Activated CD4-positive, alpha-beta T cell treated with anti-CD3 and anti-CD28 coated beads, Interleukin-2, amount 50 U/mL, for 16 hours (primary cell): ENCODE measurements at places on chromosomes 4 and X.

- no peak for DNase-seq
These were observed 79.0 kb downstream of the SOX3 start for GRCh38 chrX:140425712-140426395.

DNA sequence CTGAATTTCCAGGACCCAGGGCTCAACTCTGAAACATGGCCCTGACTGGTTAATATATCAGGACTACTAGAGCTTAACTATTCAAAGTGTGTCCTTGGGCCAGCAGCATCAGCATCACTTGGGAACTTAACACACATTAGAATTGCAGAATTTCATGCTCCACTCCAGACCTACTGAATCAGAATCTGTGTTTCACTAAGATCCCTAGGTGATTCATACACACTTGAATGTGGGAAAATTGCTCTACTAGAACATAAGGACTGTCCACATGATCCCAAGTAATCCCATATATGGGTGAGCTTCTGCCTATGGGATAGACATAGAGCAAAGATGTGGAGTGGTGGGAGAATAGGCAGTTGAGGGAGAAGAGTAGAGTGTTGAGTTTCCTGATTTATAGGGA is 192.5 kb upstream of the CLNK start:
- no peak for DNase-seq

DNA sequence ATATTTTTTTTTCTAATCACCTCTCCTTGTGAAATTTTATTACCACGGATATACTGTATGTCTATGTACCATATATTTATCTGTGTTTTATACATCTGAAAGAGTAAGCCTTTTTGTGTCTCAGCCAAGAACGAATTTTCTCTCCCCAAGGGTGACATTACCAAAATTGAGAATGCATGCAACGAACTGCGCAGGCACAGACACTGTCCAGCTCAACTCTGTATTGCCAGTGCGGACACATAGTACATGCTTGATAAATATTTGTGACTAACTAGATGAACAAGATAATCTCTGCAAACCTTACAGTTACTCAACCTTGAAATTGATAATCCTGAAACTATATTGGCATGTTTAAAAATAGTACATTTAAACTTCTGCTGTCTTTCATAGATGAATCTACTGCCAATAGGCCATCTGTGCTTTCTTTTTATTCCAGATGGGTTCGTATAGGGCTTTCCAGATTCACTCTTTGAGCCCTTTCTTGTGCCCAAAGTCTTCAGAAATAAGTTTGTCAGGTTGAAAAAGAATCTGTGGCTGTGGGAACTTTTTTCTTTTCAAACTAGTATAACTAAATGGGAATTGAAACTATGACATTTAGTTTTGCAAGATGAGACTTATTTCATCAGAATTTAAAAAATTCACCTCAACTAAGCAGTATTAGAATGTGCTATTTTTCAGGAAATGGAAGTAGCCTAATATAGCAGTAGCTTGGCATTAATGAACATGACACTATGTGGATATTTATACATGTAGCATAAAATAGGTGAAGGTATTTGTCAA is 38.9 kb downstream of the DTHD1 start:
- DNase-seq, result no peak

DNA sequence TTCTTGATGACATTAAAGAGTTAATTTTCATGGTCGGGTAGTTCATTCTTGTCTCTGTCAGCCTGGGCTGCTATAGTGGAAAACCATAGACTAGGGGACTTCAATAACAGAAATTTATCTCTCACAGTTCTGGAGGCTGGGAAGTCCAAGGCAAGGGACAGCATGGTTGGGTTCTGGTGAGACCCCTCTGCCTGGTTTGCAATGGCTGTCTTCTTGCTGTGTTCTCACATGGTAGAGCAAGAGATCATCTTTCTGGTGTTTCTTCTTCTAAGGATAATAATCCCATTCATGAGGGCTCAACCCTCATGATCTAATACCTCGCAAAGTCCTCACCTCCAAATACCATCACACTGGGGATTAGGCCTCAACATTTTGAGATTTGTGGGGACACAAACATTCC is 50.1 kb downstream of the RHOH start:
- DNase-seq, result no peak

- peak; percentile 13 for DNase-seq
These were observed 39.1 kb upstream of the TMEM184C start for GRCh38 chr4:147578051-147578476.

DNA sequence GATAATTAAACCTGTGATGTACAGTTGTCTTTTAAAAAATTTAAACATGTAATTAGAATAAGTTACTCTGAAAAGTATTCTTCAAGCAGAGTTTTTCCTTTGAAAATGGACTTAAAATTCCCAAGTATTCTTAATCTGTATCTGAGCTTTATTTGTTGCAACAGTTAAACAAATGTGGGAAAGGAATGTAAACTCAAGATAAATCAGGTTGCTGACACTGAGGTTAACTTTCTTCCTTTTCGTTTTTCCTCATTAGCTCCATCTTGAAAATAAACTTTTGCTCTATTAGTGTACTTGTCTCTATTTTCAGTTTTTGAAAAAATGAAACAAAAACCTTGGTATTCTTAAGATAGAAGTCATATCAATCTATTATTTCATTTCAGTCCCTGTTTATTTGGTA is 144.5 kb upstream of the BMPR1B start:
- DNase-seq, result no peak

DNA sequence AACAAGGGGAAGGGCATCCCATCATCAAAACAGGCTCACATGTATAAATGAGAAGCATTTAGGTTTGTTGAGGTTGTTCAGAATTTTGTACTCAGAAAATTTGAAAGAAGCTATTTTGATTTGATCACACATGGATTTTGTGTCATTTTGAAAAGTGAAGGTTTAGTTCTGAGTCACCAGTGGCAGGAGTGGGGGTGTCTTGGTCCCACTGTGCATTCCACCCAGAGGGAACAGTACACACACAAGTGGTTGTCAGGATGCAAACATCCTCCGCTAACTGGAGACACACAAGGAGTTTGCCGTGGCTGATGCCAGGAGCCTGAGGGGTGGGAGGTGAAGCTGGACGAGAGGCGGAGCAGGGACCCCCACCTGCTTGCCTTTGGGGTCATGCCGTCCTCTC is 198.2 kb upstream of the PSAPL1 start:
- no peak for DNase-seq
